ENCODE measurements at places on chromosomes 12 and 14.

DNA sequence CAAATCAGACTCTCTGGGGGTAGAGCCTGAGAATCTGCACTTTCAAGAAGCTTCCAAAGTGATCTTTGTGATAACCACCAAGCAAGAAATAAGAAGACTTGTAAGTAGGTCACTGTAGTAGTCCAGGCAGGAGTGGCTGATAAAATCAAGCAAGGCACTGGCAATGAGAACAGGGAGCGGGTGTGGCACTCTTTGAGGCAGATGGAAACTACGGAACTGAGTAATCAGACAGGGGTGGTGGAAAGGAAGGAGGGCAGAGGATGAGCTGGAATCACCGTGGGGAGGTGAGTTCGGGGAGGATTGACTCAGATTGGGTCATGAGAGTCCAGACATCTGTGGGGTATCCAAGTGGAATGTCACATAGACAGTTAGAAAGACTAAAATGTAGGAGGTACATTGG lies 44.4 kb upstream of the PLXNC1 start:
- DNase-seq = no peak

DNA sequence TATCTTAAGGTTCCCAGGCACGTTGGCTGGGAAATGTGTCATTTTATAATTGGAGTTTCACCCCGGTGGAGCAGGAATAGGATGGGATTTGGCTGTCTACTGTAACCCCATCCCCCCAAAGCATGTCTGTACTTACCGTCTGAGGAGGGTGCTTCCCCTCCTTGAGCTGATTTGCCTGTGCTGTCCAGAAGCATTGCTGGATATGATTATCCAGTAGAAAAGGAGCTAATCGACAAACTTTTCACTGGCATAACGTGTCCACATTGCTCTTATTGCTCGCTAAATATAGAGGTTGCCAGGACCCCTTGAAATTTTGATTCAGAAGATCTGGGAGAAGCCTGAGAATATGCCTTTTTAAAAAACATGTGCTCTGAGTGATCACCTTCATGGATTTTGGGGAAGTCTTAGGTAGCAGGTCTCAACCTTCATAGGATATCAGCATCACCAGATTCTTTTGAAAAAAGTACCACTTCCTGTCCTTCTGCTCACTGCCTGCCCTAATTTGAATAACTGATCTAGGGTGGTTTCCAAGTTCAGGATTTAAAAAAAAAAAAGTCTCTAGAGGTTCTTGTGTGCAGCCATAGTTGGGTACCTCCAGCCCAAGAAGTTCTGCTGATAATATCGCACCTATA lies 80.4 kb upstream of the KCNA1 start:
- DNase-seq = no peak

DNA sequence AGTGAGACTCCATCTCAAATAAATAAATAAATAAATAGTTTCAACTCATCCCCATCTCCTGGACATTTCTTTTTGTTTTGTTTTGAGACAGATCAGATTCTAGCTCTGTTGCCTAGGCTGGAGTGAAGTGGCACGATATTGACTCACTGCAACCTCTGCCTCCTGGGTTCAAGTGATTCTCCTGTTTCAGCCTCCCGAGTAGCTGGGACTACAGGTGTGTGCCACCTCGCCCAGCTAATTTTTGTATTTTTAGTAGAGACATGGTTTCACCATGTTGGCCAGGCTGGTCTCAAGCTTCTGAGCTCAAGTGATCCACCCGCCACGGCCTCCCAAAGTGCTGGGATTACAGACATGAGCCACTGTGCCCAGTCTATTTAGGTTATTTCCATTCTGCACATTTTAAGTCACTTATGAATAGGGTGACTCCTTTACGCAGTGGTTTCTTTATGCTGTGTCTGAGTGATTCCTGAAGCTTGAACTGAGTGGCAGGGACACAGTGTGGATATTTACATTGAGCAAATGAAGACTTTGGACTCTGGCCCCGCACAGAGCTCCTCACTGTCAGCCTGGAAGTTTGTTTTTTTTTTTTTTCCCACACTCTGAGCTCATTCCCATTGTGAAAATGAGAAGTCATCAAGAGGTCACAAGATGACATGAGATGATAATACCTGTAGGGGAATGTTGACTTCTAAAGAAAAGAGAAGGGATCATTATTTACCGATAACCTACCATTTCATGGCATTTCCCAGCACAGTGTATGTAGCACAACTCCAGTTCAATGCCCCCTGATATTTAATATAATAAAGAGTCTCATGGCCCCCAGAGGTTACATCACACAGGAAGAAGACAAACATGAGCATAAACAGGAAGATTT lies 72.6 kb downstream of the TBX3 start:
- no peak for DNase-seq

DNA sequence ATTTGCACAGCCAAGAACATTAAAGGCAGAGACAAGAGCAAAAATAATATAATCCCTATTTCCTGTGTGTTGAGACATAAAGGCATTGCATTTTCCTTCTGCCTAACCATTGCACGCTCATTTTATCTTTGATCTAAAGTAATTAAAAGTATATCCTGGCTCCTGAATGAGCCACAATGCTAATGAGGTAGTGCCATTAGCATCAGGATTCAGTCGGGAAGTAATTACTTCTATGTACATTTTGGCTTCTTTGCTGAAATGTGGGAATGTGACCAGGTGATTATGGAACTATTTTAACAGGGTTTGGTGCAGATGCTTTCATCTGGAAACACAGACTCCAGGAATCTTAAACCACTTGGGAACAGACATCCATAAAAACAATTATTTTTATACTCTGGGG lies 77.4 kb downstream of the TMTC1 start:
- DNase-seq = no peak
